ENCODE measurements at places on chromosomes 1 and 21. TPM values are rescaled to one million over a fixed set of nuclear protein-coding genes. Genes with fewer than 3 reads are reported as not detected.

- no peak for DNase-seq
Measured at GRCh38 chr1:31040038-31040437, 25.5 kb downstream of the PUM1 start.

Gene ASPM
- total RNA-seq, result 40.5 TPM

GRCh38 chr1:217586586-217586985 lies 44.3 kb downstream of the GPATCH2 start:
- no peak for DNase-seq

DNA sequence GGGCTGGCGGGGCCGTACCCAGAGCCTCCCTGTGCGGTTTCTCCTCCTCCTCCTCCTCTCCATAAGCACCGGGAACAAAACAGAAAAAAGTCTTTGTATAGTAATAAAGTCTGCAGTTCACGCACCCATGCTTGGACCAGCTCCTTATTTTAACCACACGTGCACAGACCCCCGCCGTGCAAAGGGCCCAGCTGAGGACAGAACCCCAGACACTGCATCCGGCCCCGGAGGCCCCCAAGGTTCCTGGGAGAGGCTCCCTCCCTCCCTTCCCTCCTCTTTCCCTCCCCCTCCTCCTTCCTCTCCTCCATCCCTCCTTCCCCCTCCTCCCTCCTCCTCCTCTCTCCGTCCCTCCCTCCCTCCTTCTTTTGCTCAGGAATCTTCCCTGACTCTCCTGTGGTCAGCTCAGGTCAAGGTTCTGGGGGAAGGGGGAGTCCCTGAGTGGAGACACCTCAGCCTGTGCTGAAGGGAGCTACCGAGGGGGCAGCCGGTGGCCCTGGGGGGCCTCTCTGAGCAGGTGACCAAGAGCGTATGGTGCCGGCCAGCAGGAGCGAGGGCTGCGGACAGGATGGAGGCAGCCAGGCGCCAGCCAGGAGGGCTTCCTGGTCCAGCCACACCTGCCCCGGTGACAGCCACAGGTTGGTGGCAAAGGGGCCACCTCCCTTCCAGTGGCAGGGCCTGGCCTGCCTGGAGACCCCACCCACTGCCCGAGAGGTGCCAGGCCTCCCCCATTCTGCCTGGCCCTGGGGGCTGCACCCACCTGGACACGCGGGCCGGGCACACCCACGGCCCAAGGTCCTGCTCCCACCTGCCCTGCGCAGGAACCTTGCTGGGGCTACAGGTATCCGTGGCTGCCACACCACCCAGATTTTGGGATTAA lies 3.2 kb upstream of the TTLL10 start:
- peak; percentile 10 for DNase-seq

- no peak for DNase-seq
Measured at GRCh38 chr1:217953922-217954321, 322.8 kb downstream of the SPATA17 start.

- no peak for DNase-seq
Measured at GRCh38 chr1:96365076-96365475, 356.5 kb upstream of the PTBP2 start.

DNA sequence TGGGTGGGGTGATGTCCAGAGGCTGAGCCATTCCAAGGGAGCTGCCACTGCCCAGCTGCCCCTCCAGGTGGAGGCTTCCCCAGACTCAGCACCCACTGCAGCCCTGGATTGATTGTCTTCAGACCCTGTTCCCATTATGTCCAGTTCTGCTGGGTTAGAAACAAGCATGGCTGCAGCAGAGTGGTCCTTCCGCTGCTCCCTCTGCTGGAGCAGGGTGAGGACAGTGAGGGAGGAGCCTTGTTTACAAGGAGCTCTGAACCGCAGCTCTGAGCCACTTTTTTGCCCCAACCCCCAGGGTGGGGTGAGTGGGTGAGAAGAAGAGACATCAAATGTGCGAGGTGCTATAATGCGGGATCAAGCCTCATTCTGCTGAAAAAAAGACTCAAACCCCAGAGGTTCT lies 2.3 kb downstream of the TNNT2 start:
- no peak for DNase-seq

Measured in WTC11 (cell line).